NCI-H2107 (cell line): ENCODE measurements at places on chromosomes 11 and 22.

GRCh38 chr11:57544566-57544965, 7.2 kb downstream of the SMTNL1 start:
- DNase-seq: no peak

GRCh38 chr11:130518164-130518680, 69.8 kb downstream of the ADAMTS15 start:
- DNase-seq: no peak

DNA sequence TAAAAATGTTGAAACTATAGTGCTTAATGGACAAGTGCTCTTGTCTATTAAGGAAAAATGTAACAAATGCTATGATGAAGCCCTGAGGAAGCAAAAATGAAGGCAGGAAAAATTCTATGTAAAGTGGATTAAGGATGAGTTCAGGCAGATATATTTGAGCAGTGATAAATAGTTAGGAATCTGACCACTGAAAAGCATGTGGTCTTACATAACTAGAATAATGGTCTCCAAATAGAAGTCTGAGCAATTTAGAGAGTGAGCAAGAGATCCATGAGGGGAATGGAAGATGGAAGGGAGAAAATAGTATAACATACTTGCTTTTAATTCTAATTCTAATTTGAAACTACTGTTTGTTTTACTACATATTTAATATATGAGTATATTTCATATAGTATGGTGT, 510.6 kb upstream of the ARHGAP42 start:
- DNase-seq: no peak

DNA sequence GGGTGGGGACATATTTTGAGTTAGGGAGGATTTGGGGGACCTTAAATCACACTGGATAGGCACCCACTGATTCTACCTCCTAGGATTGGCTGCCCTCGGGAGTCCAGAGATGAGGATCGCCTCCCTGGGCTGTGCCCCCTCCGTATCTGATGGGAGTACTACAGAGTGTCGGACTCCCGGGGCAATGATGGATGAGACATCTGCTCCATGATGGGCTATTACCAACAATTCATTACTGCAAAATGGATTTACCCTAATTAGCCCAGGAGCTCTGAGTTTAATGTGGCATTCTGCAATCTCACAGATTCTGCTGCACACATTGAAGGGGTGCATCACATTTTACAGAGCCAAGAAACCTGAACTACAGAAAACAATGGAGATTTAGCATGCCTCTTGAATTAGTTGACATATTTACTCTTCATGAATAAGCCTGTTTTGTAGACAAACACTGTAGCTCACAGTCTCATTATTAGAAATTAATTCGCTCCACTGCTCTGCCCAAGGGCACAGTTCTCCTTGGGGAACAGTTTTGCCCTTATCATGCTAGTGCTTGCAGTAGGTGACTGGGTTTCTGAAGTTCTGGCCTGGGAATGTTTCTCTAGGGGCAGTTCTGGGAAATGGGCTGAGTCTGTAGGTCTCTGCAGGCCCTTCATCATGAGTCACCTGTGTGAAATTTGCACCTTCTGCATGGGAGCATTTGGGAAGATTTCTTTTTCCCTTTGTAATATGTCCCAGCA, 217.1 kb upstream of the PLET1 start:
- DNase-seq: no peak

DNA sequence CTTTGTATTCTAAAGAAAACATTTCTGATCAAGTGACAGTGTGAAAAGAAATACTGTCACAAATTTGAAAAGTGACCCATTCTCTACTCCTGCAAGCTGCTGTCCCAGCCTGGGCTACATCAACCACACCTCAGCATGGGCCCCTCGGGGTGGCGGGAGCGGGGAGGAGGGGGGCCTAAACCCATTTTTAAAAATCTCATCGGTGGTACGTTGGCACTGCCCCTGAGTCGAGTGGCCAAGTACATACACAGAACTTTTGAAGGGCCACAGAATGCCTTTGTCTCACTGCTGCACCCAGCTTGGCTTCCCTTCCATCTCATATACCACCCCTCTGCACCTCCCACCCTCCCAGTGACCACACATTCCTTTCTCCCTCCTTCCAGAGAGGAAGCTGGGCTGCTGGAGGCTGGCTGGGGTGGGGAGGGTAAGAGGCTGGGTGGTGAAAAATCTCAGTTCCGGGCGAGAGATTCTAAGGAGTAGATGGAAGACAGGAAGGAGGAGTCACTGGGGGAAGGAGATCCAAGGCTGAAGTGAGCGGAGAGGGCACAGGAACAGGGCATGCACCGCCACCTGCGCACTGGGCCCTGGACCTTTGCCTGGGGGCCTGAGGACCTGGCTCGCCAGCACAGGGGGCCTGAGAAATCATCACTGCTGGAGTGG, 21.1 kb downstream of the FXYD6 start:
- no peak for DNase-seq

DNA sequence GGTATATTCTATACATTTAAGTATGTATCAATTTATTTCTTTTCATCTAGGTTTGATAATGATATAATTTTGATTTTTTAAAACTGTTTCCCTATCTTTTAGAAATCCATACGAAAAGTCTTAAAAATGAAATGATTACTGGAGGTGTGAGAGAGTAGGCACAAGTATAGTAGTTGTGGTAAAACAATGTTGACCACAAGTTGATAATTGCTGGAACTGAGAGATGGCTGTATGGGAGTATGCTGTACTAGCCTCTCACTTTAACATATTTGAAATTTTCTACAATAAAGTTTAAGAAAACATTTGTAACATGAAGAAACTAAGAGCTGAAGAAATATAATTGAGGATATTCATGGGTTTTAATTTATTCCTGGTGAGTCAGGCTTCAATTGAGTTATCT, 30.0 kb downstream of the FSHB start:
- DNase-seq: no peak

DNA sequence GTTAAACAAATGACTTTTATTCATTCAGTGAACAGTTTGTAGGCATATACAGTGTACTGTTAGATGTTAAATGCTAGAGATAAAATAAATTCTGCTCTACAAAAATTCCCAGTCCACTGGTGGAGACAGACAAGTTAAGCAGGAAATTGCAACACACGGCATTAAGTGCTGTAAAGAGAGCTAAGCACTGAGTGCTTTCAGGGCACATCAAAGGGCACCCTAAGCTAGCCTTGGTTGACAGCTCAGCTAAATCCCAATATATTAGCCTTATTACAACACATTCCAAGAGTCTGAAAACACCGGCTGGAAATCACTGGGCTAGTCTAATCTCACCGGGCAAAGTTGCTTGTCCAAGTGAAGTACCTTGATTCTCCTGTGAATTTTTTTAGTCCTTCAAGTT, 55.1 kb downstream of the NOX4 start:
- DNase-seq: no peak

DNA sequence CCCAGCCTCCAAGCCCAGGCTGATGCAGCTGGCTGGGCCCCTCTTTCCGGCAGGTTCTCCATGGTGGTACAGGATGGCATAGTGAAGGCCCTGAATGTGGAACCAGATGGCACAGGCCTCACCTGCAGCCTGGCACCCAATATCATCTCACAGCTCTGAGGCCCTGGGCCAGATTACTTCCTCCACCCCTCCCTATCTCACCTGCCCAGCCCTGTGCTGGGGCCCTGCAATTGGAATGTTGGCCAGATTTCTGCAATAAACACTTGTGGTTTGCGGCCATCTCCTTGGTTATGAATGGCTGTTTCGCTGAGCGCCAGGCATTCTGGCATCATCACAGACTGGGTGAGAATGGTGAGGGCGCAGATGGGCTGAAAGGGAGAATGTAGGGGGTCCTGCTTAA, 3.6 kb downstream of the PRDX5 start:
- peak; percentile 43 for DNase-seq

DNA sequence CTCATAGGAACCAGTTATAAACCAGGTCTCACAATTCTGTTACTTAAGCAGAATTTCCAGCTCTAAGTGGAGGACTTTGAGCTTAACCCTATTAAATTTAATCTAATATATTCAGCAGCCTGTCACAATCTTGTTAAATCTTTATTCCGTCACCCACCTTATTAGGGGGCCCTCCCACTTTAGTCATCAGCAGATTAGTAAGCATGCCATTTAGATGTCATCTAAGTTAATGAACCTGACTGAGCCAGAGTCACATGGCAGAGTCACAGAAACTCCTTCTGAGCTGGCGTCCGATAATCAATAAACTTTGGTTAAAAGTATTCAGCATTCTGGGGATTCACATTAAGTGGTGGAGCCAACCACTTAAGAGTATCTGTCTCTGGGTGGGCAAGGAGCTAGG, 35.1 kb downstream of the TTC12 start:
- DNase-seq: no peak

GRCh38 chr22:44439356-44440223, 58.4 kb downstream of the RTL6 start:
- DNase-seq: no peak

DNA sequence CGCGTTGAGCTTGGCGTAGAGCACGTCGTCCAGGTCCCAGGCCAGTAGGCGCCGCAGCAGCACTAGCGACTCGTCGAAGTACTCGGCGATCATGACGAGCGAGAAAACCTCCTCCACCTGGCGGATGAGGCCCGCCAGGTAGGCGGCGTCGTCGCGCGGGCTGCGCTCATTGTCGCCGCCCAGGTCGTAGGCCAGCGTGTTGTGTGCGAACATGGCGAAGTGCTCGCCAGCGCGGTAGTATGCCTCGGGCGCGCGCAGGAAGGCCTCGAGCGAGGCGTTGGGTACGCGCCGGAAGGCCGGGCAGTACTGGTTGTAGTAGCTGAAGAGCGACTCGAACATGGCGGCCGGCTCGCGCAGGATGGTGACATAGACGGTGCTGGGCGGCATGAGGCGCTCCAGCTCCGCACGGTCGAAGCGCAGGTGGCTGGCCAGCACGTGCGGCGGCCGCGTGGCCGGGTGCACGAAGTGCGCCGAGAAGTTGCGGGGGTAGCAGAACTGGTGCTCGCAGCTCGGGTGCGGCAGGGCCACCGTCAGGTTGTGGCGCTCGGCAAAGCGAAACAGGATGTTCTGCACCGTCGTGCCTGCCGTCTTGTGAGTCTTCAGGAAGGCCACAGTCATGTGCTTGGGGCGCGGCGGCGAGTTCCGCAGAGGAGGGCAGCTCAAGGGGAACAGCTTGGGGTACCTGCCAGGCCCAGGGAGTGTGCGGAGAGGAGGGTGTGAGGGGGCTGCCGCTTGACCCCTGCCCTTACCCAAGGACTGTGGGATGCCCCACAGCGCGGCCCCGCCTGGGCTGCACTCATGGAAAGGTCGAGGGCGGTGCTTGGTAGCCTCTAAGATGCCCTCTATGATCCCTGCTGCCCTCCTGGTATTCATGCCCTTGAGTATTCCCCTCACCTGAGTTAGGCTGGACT, 5.7 kb downstream of the GAL3ST3 start:
- no peak for DNase-seq

GRCh38 chr22:40348025-40348658, 1.8 kb downstream of the ADSL start:
- no peak for DNase-seq

GRCh38 chr22:24171822-24172221, 9.5 kb upstream of the SUSD2 start:
- no peak for DNase-seq

DNA sequence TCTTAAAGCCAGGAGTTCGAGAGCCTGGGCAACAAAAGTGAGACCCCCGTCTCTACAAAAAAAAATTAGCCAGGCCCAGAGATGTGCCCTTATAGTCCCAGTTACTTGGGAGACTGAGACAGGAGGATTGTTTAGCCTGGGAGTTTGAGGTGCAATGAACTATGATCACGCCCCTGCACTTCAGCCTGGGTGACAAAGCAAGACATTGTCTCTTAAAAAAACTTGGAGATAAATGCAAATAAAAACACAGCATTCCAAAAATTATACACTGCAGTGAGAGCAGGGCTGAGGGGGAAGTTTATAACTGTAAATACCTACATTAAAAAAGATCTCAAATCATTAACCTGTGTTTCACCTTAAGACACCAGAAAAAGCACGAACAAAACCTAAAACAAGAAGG, 22.1 kb downstream of the AP2A2 start:
- no peak for DNase-seq

DNA sequence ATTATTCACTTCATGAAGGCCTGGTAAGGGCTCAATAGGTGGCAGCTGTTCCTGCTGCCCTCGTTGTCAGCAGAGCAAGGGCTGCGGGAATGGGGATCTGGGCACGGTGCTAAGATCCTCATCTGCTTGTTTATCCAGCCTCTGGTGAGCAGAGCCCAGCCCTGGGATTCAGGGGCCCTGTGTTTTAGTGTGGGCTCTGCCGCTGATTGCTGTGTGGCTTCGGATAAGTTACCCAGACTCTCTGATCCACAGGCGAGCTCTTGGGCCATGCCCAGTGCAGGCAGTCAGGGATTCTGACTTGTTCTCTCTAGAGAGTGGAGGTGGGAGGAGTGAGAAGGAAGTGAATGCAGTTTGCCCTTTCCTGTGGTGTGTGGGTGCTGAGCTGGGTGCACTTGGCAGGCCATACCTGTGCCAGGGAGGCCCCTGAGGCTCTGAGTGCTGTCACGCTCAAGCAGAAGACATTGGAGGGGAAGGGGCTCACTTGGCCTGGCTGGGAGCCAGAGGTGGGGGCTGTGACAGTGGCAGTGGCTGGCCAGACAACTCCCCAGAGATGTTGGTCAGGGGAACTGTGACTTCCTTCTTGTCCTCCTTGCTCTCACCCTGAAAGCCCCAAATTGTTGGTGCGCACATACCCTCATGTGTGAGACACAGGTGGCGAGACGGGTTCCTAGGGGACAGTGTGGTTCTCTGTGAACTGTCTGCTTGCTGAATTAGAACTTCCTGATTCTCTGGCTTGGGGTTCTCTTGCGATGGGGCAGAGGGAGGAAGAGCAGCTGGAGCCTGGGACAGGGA, 43.7 kb downstream of the CD82 start:
- no peak for DNase-seq

DNA sequence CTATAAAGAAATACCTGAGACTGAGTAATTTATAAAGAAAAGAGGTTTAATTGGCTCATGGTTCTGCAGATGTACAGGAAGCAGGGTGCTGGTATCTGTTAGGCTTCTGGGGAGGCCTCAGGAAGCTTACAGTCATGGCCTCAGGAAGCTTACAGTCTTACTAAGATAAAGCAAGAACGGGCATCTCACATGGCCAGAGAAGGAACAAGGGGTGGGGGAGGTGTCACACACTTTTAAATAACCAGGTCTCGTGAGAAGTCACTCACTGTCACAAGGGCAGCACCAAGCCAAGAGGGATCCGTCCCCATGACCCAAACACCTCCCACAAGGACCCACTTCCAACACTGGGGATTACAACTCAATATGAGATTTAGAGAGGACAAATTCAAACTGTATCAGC, 192.8 kb upstream of the B3GAT1 start:
- DNase-seq: no peak

- peak; percentile 14 for DNase-seq
Observed at GRCh38 chr11:6705905-6706535, 22.9 kb upstream of the MRPL17 start.

GRCh38 chr11:4125141-4125540, 30.5 kb downstream of the RRM1 start:
- DNase-seq: no peak

- DNase-seq: no peak
Observed at GRCh38 chr11:35179466-35180135, 40.6 kb downstream of the CD44 start.

DNA sequence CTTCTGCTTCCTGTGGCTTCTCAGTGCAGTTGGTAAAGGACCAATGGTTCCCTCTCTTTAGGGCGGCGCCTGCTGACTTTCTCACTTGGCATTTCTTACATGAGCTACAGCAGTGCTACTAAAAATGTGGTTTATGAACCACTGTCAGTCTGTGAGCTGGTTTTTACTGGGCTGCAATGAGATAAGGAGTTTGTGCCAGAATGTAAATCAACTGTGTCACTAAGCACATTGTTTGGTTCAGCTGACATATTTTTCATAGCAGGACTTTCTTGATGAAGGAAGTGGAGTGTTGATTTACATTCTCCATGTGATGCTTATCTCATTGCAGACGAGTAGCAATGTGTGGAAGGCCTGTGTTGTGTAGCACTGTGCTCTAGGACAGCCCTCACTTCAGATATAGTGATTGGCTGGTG, 463.3 kb downstream of the SOX6 start:
- no peak for DNase-seq
